ENCODE measurements at places on chromosomes 3 and 15. TPM values are rescaled to one million over a fixed set of nuclear protein-coding genes. Genes with fewer than 3 reads are reported as not detected.

Gene TNFAIP8L3
- 0.94 TPM for total RNA-seq

Gene ZNF620
- total RNA-seq, result 16.3 TPM

Gene ACTRT3
- 2.8 TPM for total RNA-seq

Gene GP9
- total RNA-seq, result not detected

Gene THPO
- 0.63 TPM for total RNA-seq

Gene MASP1
- 59.8 TPM for total RNA-seq

Gene IL17RB
- 2.2 TPM for total RNA-seq

Gene AGBL1
- 2.5 TPM for total RNA-seq

All from parietal lobe (tissue), 2 donors.